Ovary (tissue), 10 donors: ENCODE measurements at places on chromosomes 4 and X. TPM values are rescaled to one million over a fixed set of nuclear protein-coding genes. Genes with fewer than 3 reads are reported as not detected.

The IL2 gene
- polyA plus RNA-seq, result not detected

The IL2RG gene
- polyA plus RNA-seq, result 24.0 TPM

The RAI2 gene
- 52.8 TPM for polyA plus RNA-seq

The MED12 gene
- 40.0 TPM for polyA plus RNA-seq

The F8A3 gene
- 10.3 TPM for polyA plus RNA-seq

The CACNA1F gene
- 0.32 TPM for polyA plus RNA-seq

The CT45A1 gene
- not detected for polyA plus RNA-seq

The SCML2 gene
- 5.5 TPM for polyA plus RNA-seq

The ANXA10 gene
- polyA plus RNA-seq, result 0.28 TPM

The GPR119 gene
- not detected for polyA plus RNA-seq

The KLF8 gene
- polyA plus RNA-seq, result 9.5 TPM

The ARR3 gene
- not detected for polyA plus RNA-seq

DNA sequence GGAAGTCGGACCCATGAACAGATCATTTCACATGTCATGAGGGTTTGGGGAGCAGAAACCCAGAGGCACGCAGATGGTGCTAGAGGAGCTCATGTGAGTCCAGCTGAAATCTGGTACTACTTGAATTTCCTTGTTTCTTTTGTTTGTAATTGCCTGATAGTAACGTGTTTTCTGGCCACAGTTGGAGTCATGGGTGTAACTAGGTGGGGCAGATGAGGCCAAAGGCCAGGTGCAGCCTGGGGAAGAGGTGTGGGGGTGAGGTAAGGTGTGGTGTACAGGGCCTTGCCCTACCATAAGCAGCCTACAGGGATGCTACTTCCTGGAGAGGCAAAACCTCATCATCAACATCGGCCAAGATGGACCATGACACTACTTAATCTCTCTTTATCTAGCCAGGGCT lies 271.4 kb downstream of the PTTG2 start:
- no peak for DNase-seq

GRCh38 chr4:41142376-41143310 lies 71.7 kb downstream of the APBB2 start:
- peak; percentile 54 for DNase-seq

DNA sequence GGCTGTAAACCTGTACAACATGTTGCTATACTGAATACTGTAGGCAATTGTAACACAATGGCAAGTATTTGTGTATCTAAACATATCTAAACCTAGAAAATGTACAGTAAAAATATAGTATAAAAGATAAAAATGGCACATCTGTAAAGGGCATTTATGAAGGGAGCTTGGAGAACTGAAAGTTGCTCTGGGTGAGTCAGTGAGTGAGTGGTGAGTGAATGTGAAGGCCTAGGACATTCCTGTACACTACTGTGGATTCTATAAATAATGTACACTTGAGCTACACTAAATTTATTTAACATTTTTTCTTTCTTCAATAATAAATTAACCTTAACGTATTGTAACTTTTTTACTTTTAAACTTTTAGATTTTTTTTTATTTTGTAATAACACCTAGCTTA lies 5.0 kb upstream of the SHROOM4 start:
- DNase-seq, result no peak

GRCh38 chr4:63505714-63506460 lies 903.4 kb downstream of the TECRL start:
- no peak for DNase-seq

DNA sequence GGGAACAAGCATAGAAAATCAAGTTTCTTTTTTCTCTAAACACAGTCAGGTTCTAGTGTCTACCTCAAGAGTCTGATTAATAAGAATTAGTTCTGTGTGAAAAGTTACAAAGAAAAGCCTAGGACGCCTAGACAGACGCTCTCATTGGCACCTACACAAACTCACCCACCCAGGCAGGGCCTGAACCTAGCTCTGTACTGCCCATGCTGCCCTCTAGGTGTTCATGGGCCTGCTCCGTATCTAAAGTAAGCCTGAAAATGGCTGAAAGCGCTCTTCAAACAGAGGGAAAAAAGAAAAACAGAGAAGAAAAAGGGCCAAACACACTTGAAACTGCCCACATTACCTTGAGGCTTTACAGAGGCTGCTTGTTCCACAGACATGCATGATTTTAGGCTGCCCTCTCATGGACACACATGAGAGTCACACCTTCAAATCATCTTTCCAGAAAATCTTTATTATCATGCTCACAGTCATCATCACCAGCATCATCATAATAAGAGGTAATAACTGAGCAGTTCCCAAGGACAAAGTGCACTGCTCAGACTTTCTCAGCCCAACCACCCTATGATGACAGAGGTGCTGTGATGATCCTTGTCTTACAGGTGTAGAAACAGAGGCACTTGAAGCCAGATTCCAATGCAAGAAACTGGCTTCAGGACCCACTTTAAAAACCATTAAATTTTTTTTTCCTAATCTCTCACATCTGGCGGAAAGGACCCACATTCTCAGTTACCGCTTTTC lies 49.6 kb downstream of the MAP7D2 start:
- DNase-seq, result no peak

DNA sequence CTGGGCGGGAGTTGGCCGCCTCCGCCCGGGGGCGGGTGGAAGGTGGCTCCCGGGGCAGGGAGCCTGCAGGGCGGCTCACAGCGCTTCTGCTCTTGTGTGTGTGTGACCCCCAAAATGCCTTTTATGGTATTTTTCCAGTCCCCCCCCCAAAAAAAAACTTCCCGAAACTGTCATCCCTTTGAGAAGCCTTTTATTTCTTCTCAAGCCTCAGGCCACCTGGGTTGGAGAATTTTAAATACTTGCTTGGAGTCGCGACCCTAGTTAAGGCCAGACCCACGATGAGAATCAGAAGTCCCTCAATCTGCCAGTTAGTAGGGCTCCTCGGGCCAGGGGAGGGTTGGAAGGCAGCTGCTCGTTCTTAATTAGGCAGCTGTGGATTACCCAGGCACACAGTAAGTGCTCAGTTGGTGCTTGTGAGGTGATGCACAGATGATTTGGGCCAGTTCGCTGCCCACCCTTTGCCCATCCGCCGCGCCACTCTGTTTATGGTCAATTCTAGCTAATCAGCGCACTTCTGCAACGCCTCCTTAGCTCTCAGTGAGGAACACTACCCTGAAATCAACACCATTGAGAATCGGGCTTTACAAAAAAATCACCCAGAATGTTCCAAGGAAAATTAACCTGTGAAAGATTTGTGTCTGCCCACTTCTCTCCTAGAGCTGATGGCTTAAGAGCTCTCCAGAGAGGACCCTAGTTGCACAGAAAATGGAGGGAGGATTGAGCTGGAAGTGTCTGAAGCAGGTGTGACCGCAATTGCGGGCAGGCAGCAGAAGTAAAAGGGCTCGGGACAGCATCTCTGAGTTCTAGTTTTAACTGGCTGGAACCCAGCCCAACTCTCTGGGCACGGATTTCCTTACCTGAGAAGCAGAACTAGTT lies 648 bp upstream of the SCD5 start:
- peak; percentile 22 for DNase-seq

GRCh38 chr4:127355743-127356142 lies 277.0 kb upstream of the INTU start:
- DNase-seq, result no peak

GRCh38 chr4:55184600-55185523 lies 59.5 kb upstream of the KDR start:
- no peak for DNase-seq

DNA sequence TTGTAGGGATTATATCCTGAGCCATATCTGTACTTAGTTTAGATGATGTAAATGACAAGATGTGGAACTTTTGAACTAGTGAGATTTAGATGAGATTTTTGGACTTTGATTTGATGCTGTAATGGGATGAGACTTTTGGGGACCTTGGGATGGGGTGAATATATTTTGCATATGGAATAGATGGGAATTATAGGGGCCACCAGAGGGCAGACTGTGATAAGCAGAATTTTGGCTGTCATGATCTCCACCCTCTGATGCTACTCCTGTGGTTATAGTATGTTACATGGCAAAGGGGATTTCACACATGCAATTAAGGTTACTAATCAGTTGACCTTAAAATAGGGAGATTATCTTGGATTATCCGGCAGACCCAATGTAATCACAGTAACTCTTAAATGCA lies 214.0 kb upstream of the NHS start:
- DNase-seq, result no peak

- DNase-seq, result no peak
Observed at GRCh38 chr4:12844141-12844540, 640.0 kb downstream of the RAB28 start.

DNA sequence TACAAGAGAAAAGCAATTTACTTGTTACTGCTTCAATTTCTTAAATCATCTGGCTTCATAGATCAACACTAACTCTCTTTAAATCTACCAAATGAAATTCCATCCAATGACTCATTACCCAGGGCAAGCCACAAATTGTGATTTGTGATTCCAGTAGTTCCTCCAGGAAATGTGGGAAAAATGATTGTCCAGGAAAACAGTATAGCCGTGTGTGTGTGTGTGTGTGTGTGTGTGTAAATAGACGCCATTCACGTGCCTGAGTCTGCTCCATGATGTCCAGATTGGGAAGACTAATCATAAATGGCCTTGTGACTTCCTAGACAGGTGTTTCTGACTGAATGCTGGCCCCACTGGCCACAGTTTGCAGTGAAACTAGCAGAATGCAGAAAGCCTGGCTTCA lies 121.3 kb downstream of the HS6ST2 start:
- no peak for DNase-seq

GRCh38 chrX:12494400-12495138 lies 296.6 kb upstream of the PRPS2 start:
- DNase-seq, result no peak

GRCh38 chr4:126568652-126569570 lies 1063.8 kb upstream of the INTU start:
- DNase-seq, result no peak

DNA sequence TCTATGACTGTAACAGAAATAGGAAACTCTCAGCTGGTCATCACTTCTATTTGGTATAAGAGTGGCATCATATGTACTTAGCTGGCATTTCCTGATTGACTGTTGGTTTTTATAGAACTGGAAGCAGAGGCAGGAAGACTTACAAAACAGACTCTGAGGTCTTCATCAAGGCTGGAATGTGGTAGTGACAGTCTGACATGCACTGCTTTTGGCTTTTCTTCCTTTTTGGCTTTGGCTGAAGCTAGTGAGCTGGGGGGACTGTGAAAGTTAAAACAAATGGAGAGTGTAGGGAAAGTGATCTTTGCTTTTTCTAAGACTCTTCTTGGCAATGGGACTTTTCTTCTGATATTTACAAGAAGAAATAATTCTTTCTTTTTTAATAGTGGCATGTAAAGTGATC lies 121.1 kb upstream of the SLC4A4 start:
- no peak for DNase-seq

DNA sequence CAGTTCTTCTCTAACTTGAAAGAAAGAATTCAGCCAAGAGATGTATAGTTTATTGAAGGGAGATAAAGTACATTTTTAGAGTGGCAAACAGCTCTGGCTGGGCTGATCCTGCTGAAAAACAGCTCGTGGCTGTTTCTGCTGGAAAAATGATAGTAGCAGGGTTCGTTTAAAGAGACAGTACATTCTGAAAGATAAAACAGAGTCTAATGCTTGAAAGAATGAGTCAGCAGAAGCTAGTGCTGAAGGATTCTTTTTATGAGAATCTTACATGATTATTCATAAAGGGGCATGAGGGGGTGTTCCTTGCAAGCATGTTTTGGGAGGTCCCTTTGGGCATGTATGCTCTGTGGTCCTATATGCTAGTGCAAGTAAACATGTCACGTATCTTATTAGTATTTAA lies 790.0 kb downstream of the PCDH18 start:
- DNase-seq, result no peak

GRCh38 chr4:153258750-153259149 lies 54.5 kb downstream of the TRIM2 start:
- no peak for DNase-seq

DNA sequence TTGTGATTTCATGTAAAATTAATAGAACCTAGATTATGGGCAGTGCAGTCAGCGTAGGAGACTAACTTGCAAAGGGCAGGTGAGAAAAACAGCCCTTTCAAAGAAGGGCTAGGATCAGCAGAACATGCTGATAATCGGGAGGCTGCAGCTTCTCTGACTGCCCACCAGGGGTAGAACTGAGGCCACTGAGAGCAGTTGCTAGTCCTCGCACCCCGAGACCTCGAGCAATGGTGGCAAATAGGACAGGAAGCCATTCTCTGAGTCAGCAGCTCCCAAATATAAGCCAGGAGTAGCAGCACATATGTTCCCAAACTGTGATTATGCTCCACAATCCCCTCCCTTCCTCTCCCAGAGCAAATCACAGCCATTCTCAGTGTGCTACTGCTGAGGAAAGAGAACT lies 186.5 kb downstream of the MSL3 start:
- no peak for DNase-seq

GRCh38 chrX:18973527-18974192 lies 10.3 kb downstream of the PHKA2 start:
- DNase-seq, result no peak

DNA sequence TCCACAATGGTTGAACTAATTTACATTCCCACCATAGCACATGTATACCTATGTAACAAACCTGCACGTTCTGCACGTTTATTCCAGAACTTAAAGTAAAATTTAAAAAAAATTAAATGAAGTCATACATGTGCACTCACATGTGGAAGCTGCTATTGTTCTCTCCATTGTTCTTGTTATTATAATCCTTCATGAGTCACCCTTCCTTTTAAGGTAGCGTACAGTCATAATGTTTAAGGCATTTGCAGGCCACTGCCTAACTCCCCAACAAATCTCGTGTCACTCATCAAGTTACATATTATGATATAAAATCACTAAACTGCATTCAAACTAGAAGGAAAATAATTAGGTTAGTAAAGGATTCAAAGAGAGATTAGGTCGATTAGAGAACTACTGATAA lies 63.6 kb downstream of the SLC7A11 start:
- DNase-seq, result no peak

DNA sequence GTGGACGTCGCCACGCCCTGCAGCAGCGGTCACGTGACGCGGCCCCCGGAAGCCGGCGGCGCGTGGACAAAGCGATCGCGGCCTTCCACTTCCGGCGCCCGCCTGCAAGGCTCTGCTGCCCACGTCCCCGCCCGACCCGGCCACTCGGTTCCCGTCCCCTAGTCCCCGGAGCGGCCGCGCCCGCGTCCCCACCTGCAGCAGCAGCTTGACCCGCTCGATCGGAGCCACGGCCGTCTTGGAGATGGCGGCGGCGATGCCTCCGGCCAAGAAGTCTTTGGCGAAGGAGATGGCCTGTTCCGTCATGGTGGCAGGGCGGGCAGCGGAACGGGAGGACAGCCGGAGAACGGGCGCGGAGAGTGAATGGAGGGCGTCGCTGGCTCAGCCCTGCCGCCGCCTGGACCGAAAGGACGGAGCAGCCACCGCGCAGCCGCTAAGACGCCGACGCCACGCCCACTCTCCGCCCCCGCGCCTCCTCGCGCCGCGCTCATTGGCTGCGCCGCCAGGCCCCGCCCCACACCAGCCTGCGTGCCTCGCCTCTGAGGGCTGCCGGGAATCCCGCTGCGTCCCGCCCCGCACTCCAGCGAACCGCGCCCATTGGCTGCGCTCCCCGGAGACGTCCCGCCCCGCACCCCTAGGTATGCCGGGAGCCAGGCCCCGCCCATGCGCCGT lies at the start of gene SLC25A6:
Gene SLC25A6 (minus strand): TSS at position 407 of the 669 bp plus-strand sequence. CDS start 104 bp downstream, at position 303.
- peak; percentile 99 for DNase-seq
